Right atrium auricular region (tissue), 2 donors: ENCODE measurements at places on chromosomes 12 and 14. TPM values are rescaled to one million over a fixed set of nuclear protein-coding genes. Genes with fewer than 3 reads are reported as not detected.

The LUM gene
- 196 TPM for total RNA-seq

The CFAP54 gene
- total RNA-seq: 0.28 TPM

The FOXN4 gene
- total RNA-seq: not detected

The LAG3 gene
- 0.47 TPM for total RNA-seq

The SRRM4 gene
- total RNA-seq: not detected

DNA sequence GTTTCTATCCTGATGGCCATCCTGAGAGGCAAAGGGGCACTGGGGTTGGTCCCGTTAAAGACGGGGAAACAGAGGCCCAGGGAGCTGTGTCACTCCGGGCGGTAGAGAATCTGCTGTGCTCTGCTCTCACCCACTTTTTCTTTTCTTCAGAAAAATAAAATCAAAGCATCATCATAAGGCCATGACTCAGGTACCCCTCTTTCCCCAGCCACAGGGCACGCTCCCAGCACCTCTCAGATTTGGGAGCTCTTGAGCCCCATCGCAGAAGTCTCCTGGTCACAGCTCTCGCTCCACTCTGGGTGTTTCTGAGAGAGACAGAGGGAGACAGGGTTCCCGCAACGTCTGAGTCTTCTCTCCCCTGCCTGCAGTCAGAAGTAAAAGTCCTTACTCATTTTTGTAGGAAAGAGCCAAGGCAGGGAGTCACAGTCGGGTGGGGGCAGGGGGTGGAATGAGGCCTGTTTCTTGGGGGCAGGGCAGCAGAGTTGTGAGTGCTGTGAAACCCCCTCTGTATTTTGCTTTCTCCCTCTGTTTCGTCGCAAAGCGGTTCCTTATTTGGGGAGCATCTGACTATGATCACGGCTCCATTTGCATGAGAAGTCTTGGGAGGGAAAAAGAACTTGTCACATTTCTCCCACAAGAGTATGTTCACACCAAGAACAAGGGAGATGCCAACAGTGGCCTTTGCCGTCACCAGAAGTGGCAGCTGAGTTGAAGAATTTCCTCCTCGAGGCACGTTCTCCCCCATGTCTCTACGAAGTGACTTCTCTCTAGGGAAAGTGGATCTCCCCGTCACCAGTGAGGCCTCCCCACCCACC is 139.0 kb downstream of the BCL11B start:
- DNase-seq: peak; percentile 52

The PPP1R36 gene
- total RNA-seq: 0.31 TPM

DNA sequence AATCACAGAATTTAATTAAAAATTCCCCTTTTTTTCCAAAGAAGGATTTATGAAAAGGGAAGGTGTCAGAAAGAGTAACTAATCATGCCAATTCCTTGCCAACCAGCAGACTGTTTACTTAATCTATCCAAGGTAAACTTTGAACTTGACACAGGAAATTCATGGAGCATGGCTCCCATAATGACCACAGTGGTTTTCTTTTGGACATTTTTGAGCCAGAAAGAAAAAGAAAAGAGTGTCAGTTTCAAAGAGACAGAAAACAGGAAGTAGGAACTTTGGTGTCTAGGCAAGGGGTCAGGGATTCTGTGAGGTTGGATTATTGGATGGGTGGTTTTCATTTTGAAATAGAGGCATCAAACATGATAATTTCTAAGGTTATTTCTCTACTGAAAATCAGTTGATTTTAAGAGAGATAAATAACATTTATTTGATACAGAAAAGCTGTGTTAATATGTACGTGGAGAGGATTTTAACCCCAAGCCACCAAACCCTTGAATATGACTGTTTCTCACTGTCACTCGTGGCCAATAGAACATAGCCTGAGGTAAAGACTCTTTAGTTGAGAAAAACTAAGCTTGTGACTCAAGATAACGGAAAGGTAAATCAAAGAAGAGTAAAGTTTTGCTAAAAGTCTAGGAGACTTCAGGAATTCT is 196.1 kb downstream of the TTC6 start:
- DNase-seq: no peak
